Activated effector memory CD4-positive, alpha-beta T cell treated with anti-CD3 and anti-CD28 coated beads, Interleukin-2, amount 50 U/mL, for 16 hours (primary cell): ENCODE measurements at places on chromosomes 13 and 19.

DNA sequence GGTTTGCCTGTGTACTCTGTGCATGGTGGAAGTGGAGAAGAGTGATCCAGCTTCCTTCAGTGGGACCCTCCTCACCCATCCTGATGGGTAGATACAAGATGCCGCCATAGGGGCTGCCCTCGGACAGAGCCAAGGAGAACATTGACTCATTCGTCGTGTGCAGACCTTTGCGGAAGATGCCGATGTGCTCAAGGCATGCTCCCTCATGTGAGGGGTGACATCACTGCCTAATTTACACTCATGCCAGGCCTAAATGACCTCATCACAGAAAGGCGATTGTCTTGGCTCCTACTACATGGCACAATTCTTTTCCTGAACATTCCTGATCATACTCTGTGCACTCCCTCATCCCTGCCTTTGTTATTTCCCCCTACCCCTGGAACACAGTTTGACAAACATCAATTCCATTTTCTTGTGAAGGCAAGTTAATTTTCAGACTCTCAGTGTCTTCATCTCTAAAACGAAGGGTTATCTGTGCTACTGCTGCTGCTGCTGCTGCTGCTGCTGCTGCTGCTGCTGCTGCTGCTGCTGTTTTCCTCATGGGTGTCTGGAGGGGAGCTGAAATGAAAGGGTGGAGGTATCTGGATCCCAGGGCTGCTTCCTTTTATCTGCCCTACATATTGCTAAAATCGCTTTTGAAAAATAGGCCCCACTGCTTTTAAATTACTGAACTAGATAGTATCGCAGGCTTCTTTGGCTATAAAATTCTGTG, 146.5 kb upstream of the ARGLU1 start:
- DNase-seq: no peak

DNA sequence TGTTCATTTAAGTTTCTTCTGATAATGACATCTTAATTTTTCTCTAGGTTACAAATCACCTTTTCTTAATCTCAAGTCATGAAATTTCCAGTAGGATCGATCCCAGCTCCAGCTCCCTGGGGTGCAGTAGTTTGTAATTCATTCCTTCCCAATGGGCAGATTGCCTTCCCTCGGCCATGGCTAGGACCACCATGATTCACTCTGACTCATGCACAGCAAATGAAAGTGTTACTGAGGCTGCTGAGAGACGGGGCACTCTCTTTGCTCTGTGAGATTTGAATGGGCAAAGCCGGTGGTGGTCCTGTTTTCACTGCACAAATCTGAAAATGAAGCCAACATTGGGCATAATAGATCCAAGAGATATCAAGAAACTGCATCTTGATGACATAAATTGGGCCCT, 202.8 kb upstream of the IRS2 start:
- no peak for DNase-seq

GRCh38 chr13:29702912-29703351, 107.4 kb upstream of the SLC7A1 start:
- no peak for DNase-seq

- no peak for DNase-seq
Observed at GRCh38 chr13:30020726-30021312, 170.4 kb upstream of the UBL3 start.

DNA sequence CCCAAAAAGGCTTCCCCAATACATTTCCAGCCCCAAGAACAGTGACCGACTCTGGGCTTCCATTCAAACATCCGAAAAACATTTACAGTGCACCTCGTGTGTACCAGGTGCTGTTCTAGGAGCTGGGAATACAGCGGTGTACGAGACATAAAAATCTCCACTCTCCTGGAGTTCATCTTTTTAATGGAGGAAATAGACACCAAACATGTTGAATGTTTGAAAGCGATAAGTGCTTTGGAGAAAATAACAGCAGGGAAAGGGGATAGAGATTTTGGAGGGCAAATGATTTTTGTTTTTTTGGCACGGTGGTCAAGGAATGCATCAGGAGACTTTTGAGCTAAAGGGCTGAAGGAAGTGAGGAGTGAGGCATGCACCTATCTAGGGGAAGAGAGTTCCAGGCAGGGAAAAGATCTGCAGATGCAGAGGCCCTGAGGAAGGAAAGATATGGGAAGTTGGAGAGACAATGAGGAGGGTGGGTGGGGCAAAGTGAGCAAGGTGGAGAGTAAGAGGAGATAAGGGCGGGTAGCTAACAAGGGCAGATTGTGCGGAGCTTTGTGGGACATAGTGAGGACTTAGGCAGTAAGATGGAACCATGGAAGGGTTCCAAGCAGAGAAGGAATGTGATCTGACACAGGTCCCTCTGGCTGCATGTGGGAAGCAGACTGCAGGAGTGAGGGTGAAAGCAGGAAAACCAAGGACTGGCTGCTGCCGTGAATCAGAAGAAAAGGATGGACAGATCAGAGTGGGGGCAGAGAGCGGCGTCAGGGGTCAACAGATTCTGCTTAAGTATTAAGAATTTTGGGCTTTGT, 703 bp upstream of the FBL start:
- DNase-seq: no peak

- DNase-seq: no peak
Observed at GRCh38 chr13:36412736-36413135, 19.6 kb upstream of the CCNA1 start.

- peak; percentile 66 for DNase-seq
Observed at GRCh38 chr19:13788991-13789390, 6.3 kb upstream of the ZSWIM4 start.

DNA sequence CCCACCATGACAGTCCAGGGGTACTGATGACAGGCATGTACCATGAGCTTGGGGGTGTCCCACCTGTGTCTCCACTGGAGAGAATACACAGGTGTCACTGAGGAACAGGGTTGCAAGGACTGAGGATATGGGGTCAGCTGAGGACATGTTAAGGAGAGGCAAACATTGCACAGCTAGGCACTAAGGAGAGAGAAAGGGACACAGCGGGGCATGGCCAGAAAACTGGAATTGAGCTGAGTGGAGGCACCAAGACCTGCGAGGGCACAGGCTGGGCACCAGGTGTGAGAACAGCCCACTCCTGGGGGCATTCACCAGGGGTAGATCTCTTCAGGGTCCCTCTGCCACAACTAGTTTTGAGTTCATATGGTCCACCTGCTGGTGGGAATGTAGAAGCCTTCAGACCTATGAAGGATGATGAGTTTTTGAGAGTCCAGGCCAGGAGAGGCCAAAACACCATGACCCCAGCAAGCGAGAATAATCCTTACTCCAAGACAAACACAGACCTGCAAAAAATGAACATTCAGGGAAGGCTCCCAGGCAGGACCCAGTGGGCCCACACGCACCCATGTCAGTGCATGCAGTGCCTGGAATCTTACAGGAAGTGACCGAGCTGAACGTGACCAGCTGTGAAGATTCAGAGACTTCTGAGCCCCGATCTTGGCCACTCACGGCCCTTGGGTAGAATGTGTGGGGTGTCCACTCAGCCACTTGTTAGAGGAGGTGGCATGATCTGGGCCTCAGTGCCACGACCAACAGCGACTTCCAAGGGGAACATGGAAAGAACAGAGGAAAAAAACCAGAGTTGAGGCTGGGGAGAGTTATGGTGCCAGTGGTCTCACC, 1.4 kb upstream of the ZNF584 start:
- DNase-seq: no peak

GRCh38 chr19:8500158-8500557, 2.3 kb downstream of the PRAM1 start:
- DNase-seq: no peak

- DNase-seq: no peak
Observed at GRCh38 chr13:40410315-40410714, 256.1 kb downstream of the FOXO1 start.

- no peak for DNase-seq
Observed at GRCh38 chr19:38437917-38438316, 4.4 kb downstream of the RYR1 start.

- DNase-seq: peak; percentile 88
Observed at GRCh38 chr19:10289167-10289835, 451 bp upstream of the ICAM5 start.

GRCh38 chr13:95355494-95355893, 54.2 kb upstream of the ABCC4 start:
- DNase-seq: no peak

- no peak for DNase-seq
Observed at GRCh38 chr13:37636701-37637100, 38.1 kb upstream of the POSTN start.

DNA sequence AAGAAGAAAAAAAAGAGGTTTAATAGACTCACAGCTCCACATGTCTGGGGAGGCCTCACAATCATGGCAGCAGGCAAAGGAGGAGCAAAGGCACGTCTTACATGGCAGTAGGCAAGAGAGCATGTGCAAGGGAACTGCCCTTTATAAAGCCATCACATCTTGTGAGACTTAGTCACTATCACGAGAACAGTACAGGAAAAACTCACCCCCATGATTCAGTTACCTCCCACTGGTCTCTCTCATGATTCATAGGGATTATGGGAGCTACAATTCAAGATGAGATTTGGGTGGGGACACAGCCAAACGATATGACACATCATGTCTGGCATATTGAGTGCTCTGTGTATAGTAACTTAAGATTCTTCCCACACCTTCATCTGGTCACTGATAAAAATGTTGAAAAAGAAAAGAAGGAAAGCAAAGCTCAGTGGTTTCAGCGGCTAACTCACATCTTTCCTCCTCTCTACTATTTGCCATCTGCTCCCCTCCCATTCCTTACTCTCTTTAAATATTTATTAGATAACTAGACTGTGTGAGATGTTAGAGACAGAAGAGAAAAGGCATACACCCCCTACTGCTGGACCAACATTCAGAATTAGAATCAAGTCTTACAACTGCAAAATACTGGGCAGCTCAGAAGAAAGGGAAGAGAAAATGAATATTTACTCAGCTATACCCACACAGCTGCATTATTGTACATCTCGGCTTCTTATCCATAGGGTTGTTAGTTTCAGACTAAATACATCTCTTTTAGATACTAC, 60.1 kb upstream of the AKAP11 start:
- no peak for DNase-seq

GRCh38 chr13:112639521-112639920, 50.3 kb upstream of the ATP11A start:
- DNase-seq: no peak

- DNase-seq: no peak
Observed at GRCh38 chr13:61830475-61830874, 414.8 kb upstream of the PCDH20 start.

- DNase-seq: no peak
Observed at GRCh38 chr13:25473864-25474263, 102.1 kb downstream of the ATP8A2 start.

- peak; percentile 86 for DNase-seq
Observed at GRCh38 chr13:113176280-113176679, 17.8 kb downstream of the PROZ start.

- DNase-seq: peak; percentile 72
Observed at GRCh38 chr19:55460670-55461258, 678 bp downstream of the ISOC2 start.

GRCh38 chr13:19818223-19818842, 35.6 kb upstream of the PSPC1 start:
- peak; percentile 79 for DNase-seq

DNA sequence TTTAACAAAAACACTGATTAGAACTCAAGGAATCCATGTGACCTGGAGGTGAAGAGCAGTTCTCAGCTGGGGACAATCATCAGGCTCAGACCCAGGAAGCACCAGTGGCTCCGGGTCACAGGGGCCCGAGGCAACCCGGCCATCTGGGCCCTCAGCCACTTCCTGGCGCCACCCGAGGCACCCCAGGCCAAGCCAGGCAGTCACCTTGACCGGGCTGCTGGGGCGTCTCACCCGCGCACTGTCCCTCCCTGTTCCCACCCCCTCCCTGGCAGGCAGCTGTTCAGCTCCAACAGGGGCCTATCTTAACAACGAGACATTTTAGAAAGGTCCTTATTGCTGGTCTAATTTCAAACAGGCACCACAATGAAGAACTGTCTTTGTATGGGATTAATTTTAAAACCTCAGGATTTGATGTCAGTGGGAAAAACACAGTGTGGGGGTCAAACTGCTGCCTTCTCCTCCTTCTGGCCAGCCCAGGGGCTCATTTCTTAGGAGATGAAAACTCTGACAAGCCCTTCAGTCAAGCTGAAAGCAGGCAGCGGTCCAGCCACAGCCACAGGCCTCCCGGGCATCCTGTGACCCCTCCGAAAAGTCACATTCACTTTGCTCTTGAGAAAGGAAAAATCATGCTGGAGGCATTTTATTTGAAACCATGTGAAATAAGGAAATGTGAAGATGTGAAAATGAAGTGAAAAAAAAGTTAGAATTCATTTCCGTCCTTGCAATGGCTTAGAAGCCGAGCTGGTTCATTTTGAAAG, 83.3 kb downstream of the KCTD15 start:
- DNase-seq: no peak

DNA sequence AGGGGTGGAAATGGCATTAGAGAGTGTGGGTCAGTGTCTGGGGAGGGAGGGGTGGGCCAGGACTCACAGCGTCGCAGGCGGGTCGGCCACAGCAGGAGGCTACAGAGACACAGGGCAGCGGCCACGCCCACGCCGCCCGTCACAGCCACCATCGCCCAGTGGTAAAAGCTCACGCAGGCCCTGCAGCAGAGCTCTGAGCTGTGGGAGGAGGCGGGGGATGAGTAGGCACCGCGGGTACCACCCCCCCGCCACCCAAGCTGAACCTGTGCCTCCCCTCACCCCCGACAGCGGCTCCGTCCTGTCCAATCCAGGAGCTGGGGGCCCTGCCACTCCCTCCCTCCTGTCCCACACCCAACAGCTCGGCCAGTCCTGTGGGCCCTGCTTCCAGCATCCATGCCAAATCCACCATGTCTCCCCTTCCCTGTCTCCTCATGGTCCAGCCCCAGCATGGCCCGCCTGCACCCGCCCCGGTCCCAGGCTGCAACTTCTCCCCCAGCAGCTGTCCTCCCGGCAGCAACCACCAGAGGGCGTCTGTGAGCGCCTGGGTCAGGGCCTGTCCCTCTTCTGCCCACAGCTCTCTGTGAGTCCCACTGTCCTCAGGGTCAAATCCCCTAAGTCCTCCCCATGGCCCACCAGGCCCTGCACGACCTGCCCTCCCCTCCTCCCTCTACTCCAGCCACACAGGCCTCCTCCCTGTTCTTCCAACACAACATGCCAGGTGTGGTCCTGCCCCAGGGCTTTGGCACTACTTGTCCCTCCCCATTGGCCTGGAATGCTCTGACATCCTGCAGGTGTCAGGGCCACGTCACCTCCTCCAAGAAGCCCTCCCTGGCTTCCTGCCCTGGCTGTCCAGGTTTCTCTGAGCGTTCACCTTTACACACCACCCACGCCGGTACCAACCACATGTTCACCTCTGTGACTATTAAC, 6.0 kb downstream of the TEKTIP1 start:
- DNase-seq: peak; percentile 93

DNA sequence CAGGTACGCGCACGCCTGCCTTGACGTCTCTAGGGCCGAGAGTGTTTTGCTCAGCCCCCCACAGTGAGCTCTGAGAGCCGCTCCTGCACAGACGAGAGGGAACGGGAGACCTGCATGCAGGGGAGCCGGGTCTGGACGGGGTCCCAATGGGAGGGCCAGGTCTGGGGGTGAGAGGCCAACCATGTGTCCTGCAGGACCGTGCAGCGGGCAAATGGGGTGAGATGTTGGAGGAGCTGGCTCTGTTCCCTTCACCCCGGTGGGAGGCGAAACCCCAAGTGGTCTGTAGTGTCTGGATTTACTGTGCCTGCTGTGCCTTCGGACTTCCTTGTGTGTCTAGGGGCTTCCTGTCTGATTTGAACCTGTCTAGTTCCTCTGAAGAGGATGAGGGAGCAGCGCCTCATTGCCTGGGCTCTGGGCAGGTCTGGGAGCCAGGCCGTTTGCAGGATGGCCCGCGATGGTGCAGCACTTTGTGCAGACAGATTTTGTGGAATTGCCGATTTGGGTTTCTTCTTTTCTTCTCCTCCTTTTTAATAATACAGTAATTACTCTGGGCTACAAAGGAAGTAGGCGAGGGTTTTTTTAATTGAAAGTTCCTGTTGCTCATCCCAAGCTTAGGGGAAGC, 2.1 kb downstream of the CSNK1G2 start:
- no peak for DNase-seq
